Right forelimb (tissue), 1 donor: ENCODE measurements at places on chromosomes 7 and 10.

GRCh38 chr10:60975716-60976115 is 31.7 kb upstream of the RHOBTB1 start:
- no peak for DNase-seq

DNA sequence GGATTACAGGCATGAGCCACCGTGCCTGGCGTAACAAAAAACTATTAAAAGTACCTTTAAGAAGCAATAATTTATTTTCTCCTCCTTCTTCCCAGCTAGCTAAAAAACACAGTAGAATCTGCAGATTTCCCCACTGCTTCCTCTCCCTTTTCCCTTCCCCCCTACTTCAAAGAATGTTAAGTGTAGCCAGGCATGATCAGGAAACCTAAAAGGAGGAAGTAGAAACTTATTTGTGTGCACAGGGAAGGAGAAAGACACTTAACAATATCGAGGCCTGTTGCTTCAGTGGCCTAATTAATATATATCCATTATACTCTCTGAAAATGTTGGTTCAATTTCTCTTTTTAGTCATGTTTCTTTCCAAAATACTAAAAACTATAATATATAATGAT is 127.7 kb downstream of the NRBF2 start:
- DNase-seq: no peak

- DNase-seq: no peak
These were observed 78.9 kb upstream of the SMIM30 start for GRCh38 chr7:113197274-113197673.

GRCh38 chr10:73552819-73553715 is 38.1 kb downstream of the USP54 start:
- no peak for DNase-seq

DNA sequence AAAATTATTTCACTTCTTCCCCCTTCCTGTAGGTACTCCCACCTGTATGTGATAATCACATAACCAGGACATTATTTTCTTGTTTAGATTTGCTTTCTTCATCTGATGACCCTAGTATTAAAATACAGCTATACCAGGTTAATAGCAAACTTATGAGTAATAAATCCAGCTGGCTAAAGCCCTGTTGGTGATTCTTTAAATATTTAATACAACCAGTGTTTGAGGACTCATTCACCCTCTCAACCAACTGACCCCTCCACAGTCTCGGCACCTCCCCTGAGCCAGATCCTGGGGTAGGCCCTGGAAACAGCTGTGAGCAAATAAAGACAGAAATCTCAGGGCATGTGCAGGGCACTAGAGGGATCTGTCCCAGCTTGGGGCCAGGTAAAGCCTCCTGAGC is 58.5 kb downstream of the BLNK start:
- DNase-seq: no peak

DNA sequence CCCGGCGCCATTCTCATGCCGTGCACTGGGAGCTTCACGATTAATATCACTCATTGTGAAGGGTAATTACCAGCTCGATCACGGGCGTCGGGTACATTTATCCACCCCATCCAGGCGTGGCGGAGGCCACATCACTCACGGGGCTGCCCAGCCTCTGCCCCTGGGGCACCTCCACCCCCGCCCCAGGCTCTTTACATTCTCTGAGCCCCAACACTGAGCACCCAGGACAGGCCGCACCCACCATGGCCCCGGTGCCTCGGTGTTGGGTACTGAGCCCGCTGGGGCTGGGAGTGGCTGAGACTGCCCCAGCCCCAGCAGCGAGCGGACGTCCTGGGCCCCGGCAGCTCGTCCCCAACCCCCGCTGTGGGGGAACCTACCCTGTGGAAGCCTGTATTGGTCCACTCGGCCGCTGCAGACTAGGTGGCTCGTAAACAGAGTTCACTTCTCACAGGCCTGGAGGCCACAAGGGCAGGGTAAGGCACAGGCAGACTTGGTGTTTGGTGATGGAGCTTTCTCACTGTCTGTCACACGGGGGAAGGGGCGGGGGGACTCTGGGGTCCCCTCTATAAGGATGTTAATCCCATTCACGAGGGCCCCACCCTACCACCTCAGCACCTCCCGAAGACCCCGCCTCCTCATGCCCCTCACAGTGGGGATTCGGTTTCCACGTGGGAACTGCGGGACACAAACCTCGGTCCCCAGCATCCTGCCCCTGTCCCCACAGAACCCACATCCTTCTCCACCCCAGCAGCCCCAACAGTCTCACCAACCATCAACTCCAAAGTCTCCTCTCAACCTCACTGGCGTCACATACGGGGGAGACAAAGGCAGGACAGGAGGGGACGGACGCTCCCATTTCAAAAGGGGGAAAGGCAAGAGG is 184.1 kb downstream of the ELFN1 start:
- peak; percentile 37 for DNase-seq

GRCh38 chr7:15938115-15938514 is 251.6 kb upstream of the MEOX2 start:
- DNase-seq: no peak

- DNase-seq: no peak
These were observed 3.8 kb upstream of the GTF2IRD1 start for GRCh38 chr7:74449809-74450397.

GRCh38 chr10:112700215-112700671 is 249.8 kb upstream of the TCF7L2 start:
- no peak for DNase-seq

GRCh38 chr10:57338823-57339558 is 928.7 kb downstream of the IPMK start:
- DNase-seq: no peak

DNA sequence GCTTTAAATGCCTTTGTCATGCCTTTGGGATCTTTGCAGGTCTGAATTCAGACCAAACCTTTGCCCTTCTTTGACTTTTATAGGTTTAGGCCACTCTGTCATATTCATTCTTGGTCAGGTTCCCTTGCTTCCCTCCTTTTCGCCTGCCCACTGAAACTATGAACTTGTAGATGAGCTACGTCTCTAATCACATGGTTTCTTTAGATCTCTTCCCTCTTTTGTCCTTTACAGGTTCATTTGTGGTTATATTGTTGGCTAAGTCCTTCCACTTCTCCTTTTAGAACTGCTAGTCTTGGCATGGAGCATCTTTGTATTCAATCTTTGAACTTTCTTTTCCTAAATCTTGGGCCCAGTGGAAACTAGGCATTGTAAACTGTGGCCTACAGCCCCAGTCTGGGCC is 104.0 kb upstream of the ZEB1 start:
- no peak for DNase-seq

- no peak for DNase-seq
These were observed 69.1 kb downstream of the DIP2C start for GRCh38 chr10:620417-620816.

- peak; percentile 27 for DNase-seq
These were observed 268.5 kb downstream of the RPS24 start for GRCh38 chr10:78301891-78302738.

DNA sequence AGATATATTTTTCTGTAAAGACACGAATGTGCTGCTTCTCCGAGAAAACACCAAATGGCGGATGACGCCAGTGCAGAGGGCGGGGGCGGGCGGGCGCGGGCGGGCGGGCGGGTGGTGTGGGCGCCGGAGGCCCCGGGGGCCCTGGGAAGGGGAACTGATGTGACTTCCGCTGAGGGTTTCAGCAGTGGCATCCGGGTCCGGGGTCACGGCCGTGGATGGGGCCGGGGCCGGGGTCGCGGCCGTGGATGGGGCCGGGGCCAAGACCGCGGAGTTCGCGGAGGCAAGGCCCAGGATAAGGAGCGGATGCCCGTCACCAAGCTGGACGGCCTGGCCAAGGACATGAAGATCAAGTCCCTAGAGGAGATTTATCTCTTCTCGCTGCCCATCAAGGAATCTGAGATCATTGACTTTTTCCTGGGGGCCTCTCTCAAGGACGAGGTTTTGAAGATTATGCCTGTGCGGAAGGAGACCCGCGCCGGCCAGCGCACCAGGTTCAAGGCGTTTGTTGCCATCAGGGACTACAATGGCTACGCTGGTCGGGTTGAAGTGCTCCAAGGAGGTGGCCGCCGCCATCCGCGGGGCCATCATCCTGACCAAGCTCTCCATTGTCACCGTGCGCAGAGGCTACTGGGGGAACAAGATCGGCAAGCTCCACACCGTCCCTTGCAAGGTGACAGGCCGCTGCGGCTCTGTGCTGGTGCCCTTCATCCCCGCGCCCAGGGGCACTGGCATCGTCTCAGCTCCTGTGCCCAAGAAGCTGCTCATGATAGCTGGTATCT is 20.3 kb upstream of the IGF2BP3 start:
- DNase-seq: peak; percentile 83

GRCh38 chr7:140350056-140350455 is 48.3 kb downstream of the SLC37A3 start:
- no peak for DNase-seq

- DNase-seq: no peak
These were observed 427.7 kb downstream of the LRMDA start for GRCh38 chr10:75859141-75859540.

DNA sequence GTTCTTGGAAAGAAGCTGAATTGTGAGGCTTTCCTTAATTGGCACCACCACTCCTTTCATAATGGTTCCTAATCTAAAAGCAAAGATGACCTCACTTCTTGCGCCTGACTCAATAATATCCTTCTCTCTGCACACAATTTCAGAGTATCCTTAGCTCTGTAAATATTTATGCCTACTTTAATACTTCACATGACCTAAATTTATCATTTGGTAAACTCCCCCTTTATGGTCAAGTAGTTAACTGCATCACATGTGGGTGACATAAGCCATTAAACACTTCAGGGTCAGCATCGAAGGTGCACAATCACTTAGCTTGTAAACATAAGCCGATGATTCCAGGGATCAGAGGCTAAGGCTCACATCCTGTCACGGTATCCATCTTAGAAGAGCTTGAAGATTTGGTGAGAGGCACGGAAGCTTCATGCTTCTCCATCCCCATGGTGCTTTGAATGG is 7.3 kb upstream of the RHOBTB1 start:
- DNase-seq: no peak

DNA sequence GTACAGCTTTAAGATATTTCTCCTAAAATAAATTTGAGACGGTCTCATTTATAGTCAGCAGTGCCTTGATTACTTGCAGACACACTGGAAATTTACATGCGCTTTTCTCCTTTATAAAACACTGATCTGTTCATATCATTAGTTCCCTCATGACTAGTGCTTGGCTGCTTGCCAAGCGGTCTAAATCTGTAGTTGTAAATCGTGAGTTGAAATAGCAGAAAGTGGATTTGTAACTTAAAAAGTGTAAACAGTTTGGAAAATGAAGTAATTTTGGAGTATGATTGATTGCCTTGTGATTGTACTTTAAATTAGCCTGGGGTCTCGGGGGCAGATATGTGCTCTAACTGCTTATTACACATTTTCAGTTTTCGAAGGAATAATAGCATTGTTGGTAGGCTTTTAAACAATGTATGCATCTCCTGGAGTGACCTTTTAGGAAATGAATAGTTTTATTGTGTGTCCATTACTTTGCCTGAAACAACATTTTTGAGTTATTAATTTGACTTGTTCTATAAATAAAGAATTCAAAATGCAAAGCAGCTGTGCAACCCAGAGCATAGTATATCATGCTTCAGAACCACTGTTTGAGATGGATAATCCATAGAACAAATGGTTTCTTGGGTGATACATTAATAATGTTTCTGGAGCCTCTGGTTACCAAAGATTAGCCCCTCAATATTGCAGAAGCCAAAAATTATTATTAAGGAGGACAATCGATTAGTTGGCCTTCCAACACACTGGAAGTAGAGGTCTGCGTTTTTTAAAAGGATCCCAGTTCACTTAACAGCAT is 73.3 kb downstream of the ARID5B start:
- DNase-seq: peak; percentile 75

DNA sequence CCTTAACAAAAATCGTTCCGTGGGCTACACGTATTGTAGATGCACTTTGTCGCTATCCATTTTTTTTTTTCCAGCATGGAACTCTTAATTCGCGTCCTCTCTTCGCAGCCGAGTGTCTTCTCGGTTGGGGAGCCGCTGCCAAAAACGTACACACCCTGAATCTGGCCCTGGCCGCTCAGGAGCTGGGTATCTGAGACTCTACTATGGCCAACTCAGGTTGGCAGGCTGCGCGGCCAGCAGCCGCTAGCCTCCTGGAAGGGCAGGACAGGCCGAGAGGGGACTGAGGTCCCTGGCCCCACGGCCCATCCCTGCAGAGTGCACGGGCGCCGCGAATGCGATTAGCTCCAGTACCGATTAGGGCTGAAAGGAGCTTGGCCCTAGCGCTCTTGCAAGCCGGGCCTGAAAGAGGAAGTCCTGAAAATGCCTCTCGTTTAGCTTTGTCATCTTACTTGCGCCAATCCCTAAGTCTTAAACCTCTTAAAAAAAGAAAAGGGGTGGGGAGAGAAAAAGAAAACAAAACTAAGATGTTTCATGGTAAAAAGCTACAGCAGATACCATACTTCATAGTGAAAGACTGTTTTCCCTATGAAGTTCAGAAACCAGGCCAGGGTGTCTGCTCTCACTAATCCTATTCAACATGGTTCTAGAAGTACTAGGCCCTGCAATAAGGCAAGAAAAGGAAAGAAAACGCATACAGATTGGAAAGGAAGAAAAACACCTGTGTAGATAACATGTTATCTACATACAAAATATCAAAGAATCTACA is 113.2 kb upstream of the RHEB start:
- DNase-seq: no peak

- no peak for DNase-seq
These were observed 90.3 kb downstream of the CPED1 start for GRCh38 chr7:121078701-121079227.

GRCh38 chr7:27921081-27921836 is 181.3 kb downstream of the TAX1BP1 start:
- DNase-seq: peak; percentile 67

- no peak for DNase-seq
These were observed 9.9 kb downstream of the GARIN1A start for GRCh38 chr7:128681794-128682537.

DNA sequence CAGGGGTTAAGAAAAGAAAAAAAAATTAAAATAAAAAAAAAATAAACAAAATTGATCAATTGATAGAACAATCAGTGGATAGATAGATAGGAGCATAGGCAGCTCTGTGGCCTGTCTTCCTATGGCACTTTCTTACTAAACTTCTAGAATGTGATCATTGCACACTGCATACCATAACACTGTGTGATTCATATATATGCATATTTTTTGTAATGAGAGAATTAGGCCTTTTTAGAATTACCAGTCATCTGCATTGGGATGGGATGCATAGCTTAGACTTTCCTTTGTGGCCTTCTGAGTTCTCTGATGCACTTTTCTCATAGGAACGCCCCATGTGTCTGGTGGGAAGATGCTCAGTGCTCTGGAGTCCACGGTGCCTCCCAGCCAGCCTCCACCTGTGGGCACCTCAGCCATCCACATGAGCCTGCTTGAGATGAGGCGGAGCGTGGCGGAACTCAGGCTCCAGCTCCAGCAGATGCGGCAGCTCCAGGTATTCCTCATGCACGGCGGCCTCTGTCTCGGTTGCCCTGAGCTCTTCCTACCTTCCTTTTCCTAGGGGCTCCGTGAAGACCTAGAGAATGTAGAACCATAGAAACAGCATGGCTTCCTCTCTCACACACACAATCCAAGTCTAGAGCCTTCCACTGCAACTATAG is 222.5 kb downstream of the ARHGAP21 start:
- no peak for DNase-seq
